ENCODE measurements at places on chromosomes 1 and 21.

DNA sequence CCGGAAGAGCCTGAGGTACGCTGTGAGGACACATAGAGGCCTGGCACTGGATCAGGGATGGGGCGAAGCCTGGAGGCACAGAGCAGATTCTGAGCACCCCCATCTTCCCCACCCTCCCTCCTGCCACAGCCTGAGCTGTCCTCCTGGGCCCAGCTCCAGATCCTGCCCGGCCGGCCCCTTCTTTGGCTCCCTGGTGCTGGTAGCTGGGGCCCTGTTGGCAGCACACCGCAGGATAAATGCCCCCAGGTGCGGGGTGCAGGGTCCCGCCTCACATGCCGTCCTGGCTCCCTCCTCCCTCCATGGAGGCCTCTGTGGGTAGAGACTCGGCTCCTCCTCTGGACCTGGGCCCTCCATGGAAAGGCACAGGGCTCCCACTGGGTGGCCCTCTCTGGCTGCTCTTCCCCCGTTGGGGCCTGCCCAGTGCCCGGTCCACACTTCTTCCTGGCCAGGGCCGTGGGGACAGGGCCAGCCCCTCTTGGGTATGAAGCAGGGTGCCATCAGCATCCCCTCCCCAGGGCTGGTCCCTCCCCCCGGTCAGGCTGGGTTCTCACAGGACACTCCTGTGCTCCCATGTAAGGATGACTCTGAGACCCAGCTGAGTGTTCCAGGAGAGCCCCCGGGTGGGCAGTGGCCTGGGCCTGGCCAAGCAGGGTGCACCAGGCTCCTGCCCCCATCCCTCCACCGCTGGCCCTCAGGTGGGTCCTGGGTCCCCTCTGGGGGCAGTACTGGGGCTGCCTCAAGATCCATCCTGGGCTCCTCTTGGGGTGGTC is 1.1 kb upstream of the OBSCN start:
- DNase-seq: no peak

DNA sequence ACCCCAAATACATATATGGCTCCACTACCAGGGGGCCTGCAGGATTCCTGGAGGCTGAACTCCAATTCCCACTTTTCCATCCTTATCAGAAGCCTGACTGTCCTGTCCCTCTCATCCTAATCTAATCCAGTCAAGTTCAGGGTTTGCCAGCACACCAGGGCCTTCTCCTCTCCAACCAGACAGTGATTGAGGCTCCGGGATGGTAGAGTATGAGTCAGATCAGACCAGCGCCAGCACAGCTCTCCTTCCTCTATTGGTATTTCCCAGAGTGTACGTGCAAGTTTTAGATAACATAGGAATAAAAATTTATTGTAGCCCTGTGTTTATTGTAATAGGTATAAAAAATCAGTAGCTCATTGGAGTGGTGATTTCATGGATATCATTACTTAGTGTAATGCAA is 24.5 kb upstream of the RCSD1 start:
- DNase-seq: no peak

DNA sequence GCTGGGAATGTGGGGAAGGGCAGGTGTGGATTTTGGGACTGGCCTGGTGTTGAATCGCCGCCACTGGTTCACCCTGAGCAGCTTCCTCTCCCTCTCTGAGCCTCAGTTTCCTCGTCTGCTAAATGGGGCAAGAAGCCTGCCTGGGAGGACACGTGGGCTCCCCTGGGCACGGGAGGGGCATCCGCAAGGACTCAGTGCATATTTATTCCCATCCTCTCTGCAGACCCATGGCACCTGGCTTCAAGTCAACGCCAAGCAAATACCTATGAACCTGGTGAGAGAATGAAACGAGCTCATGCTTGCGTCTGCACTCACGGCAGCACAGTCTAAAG is 234.4 kb downstream of the PTPRU start:
- no peak for DNase-seq

- DNase-seq: no peak
These were observed 5.0 kb downstream of the FAF1 start for GRCh38 chr1:50955116-50955515.

GRCh38 chr1:195604287-195604686 is 1004.0 kb downstream of the KCNT2 start:
- DNase-seq: no peak

DNA sequence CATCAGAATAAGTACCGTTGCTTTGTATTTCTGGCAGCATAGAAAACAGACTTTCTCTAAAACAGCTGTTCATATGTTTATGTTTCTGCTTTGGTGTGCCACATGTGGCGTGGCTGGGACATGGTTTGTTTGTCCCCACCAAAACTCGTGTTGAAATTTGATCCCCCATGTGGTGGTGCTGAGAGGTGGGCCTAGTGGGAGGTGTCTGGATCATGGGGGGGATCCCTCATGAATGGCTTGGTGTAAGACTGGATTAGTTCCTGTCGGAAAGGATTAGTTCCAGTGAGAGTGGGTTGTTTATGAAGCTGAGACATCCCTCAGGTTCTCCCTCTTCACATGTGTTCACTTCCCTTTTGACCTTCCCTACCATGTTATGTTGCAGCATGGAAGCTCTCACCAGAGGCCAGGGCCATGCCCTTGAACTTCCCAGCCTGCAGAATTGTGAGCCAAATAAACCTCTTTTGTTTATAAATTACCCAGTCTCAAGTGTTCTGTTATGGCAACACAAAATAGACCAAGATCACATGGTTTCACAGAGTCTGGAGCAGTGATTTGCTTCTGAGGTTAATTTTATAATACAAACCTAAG is 17.9 kb upstream of the H3-3A start:
- no peak for DNase-seq

DNA sequence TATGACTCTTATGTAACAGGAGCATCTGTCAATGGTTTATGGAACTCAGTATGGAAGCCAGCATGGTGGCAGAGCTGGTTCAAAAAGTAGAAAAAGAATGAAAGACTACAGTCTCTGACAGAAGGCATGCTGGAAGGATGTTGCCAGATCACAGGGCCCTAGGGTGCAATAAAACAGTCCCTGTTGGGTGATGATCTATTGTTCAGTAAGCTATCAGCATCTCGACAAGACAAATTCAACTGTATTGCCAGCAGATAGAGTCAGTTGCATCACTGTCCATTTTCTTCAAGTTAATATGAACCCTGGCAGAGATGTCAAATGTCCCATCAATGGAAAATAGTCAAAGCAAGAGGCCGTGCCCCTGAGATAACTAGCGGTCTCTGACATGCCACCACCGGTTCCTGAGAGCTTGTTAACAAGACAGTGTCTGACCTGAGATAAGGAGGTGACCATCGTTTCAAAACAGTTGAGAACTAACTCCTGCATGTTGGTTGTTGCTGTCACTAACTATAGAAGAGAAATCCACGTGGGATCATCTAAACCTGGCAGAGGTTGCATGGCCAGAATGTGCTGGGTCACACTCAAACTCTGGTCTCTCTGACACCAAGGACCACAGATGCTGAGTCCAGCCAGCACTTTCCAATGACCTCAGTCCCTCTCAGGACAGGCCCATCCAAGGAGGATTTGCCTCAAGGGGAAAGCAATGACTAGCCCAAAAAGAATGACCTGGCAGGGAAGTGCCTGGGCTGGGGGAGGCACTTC is 125.9 kb downstream of the RIPK4 start:
- no peak for DNase-seq

GRCh38 chr1:97814804-97815203 is 106.0 kb downstream of the DPYD start:
- DNase-seq: no peak

GRCh38 chr21:36551731-36552433 is 72.0 kb upstream of the CLDN14 start:
- DNase-seq: no peak

DNA sequence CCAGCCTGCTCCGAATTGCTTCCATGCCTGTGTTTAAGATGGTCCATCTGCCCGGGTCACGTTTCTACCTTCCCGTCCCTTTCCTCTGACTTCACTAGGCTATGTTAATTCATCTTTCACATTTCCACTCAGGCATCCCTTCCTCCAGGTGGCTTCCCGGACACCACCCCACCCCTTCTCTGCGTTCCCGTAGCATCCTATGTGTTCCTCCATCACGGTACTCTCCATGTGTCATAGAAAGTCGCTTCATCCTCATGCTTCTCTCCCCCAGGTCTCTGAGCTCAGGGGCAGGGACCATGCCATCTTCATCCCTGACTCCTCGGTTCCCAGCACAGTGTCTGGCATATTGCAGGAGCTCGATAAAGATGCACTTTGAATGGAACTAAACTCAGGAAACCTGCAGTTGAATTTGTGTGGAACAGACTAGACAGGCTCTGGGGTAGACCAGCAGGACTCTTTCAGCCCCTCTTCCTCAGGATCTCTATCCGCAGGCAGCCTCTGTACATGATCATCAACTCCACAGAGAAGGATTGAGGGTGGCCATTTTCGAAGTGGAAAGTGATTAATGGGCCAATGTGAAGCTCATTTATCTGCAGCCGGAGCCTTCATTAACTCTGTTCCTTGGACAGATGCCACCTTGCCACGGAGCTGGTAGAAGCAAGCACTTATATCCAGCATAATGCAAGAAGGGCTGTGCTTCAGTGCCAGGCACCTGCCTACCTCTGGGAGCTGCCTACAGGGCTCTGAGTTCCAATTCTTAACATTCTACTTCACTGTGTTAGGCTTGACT is 9.1 kb downstream of the C1orf226 start:
- no peak for DNase-seq

DNA sequence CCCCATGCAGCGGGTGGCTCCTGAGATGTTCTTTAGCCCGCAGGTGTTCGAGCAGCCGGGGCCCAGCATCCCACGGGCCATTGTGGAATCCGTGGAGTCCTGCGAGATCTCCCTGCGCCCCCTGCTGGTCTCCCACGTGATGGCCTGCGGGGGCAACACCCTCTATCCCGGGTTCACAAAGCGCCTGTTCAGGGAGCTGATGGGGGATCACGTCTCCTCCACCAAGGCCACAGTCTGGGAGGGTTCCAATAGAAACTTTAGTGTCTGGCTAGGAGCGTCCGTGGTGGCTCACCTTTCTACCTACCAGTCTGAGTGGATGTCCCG is 71.0 kb downstream of the ACTL8 start:
- no peak for DNase-seq

GRCh38 chr21:42534421-42535378 is 21.0 kb downstream of the SLC37A1 start:
- DNase-seq: no peak

DNA sequence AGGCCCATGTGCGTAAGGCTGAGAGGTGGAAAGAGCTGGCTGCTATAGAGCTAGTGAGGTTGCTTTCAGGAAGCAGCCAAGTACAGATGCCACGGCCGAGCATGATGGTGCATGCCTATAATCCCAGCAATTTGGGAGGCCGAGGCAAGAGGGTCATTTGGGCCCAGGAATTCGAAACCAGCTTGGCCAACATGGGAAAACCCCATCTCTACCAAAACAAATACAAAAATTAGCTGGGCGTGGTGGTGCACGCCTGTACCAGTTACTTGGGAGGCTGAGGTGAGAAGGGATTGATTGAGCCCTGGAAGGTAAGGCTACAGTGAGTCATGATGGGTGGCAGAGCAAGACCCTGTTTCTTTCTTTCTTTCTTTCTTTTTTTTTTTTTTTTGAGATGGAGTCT is 2.7 kb downstream of the CCDC24 start:
- DNase-seq: no peak

GRCh38 chr1:183876309-183876708 is 71.4 kb downstream of the RGL1 start:
- DNase-seq: no peak

DNA sequence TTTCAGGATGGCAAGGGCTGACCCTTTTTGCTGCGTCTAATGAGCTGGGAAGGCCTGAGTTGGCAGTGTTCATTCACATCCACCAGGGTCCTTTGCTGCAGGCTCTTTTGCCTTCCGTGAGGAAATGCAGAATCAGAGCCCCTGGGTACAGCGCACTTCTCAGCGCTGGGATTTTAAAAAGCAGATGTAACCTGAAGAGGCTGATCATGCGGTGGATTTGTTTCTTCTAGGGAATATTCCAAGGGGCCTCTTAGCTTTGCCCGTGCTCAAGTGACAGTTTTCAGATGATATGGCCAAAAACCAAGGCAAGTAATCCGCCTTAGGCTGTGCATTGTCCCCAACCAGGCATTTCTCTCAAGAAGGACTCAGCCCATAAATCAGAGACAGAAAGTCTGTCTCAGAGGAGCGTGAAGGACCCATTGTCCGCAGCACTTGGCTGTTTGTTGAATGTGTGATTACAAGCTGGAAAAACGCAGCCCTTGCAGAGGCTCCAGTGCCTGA is 237.6 kb downstream of the PTPRC start:
- DNase-seq: no peak

DNA sequence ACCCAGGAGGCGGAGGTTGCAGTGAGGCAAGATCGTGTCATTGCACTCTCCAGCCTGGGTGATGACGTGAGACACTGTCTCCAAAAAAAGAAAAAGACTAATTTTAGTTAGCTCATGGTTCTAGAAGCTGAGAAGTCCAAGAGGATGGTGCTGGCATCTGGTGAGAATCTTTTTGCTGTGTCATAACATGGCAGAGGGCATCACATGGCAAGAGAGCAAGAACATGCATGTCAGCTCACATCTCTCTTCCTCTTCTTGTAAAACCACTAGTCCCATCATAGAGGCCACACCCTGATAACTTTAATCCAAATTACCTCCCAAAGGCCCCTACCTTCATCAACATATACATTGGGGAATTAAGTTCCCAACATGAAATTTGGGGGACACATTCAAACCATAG is 13.8 kb upstream of the CNN3 start:
- no peak for DNase-seq

DNA sequence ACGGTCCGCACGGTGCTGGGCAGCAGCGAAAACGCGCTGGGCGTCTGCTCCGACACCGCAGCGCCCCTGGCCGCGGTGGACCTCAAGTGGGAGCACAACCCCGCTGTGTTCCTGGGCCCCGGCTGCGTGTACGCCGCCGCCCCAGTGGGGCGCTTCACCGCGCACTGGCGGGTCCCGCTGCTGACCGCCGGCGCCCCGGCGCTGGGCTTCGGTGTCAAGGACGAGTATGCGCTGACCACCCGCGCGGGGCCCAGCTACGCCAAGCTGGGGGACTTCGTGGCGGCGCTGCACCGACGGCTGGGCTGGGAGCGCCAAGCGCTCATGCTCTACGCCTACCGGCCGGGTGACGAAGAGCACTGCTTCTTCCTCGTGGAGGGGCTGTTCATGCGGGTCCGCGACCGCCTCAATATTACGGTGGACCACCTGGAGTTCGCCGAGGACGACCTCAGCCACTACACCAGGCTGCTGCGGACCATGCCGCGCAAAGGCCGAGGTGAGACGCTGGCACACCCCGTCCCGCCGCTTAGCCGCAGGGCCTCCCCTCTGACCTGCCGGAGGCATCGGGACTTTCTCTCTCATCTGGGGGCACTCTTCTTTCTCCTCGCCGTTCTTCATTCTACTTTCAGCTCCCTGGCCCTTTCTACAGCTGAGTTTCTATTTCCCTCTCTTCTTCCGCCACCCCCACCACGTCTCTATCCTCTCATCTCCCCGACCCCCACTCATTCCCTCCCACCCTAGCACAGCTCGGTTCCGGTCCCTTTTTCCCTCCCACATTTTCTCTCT is 1.0 kb downstream of the NPR1 start:
- DNase-seq: no peak

DNA sequence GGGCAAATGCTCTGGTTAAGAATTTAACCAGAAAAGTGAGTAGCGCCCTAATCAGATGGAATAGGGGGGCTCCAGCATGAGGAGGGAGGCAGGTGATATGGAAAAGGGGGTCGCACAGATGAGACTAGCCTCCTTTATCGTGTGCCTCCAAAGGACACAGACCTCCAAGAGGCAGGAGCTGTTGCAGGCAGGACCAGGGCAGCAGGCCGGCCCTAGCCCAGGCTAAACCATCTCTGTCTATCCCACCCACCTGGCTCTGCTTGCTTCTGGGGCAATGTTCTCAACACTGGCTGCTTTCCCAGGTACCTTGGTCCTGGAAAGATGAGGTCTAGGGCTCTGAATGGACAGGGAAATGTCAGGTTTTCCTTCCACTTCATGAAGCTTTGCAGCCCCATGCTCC is 36.3 kb downstream of the C2CD2 start:
- no peak for DNase-seq

Measured in thymus (tissue), 14 donors.